ENCODE measurements at places on chromosomes 1 and 21.
A peak's percentile ranks its signal among the peaks of the same experiment; 100 is the strongest.

DNA sequence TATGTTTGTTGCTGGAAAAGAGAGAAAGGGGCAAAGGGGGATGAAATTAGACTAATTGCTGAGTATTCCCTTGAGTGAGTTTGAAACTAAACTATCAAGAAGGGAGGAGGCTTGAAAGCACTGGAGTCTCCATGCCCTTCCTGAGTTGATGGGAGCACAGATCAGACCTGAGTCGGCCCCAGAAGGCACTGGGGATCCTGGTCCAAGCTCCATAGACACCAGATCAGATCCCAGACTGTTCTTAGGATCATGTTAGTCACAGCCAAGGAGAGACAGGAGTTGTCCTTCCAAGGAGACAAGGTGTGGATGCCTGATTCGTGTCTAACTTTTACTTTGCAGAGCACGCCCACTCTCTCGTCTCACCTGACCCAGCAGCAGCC is 152.3 kb downstream of the NR5A2 start:
- H3K36me3 ChIP-seq, result no peaks in the 10 kb centered on the region
- no peak overlapping the region for H3K27ac ChIP-seq

DNA sequence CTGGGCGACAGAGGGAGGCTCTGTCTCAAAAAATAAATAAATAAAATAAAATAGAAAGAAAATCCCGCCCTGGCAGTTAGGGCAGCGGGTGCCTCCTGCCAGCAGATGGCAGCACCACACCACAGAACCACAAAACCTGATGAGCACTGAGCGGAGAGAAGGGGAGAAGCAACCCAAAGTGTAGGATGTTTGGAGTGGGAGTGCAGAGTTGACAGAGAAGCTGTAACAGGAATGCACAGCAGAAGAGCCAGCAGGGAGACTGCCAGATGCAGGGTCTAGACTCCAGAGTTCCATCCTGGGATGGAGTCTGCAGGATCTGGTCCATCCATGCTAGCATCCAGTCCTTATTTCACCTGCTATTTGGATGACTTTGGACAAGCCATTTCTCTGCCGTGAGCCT is 29.7 kb upstream of the KIRREL1 start:
- H3K4me3 ChIP-seq, result no peak overlapping the region
- peak overlapping the region; percentile 46 for H3K27ac ChIP-seq
- H3K36me3 ChIP-seq, result no peaks in the 10 kb centered on the region

GRCh38 chr1:215273838-215274516 is 191.4 kb downstream of the KCNK2 start:
- peak overlapping the region; percentile 45 for H3K27ac ChIP-seq

DNA sequence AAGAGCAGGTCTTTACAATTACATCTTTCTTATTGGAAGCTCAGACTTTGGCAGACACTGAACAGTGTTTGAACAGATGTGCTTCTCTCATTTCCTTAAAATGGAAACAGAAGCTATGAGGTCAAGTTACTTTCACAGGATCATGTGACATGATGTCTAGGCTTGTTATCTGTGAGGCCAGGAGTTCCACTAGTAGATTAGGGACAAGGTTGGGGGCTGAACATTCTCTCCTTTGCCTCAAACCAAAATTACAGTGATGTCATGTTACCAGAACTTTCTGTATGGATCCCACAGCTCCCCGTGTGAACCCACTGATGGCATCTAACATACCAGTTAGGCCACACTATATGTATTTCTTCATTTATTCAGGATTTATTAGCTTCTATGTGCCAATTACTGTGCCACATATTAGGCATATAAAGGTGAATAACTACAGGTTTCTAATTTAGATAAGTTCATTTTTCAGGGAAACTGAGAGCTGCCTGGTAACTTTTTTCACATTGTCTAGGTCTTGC is 6.0 kb downstream of the DYNLT5 start:
- H3K4me1 ChIP-seq, result peaks cover 12% of the 10 kb centered on the region
- no peak overlapping the region for H3K27ac ChIP-seq
- DNase-seq, result peak; percentile 17
- no peaks in the 10 kb centered on the region for H3K27me3 ChIP-seq

- no peak overlapping the region for H3K27ac ChIP-seq
- H3K4me1 ChIP-seq, result no peaks in the 10 kb centered on the region
- H3K36me3 ChIP-seq, result no peaks in the 10 kb centered on the region
- no peaks in the 10 kb centered on the region for H3K27me3 ChIP-seq
These were observed 4.7 kb downstream of the SHISA4 start for GRCh38 chr1:201893431-201893830.

GRCh38 chr1:62732331-62732730 is 44.1 kb upstream of the DOCK7 start:
- no peaks in the 10 kb centered on the region for H3K36me3 ChIP-seq
- no peaks in the 10 kb centered on the region for H3K27me3 ChIP-seq
- no peak overlapping the region for H3K27ac ChIP-seq
- H3K4me1 ChIP-seq, result peaks cover 6% of the 10 kb centered on the region

- H3K36me3 ChIP-seq, result no peaks in the 10 kb centered on the region
- no peak overlapping the region for H3K27ac ChIP-seq
- H3K4me1 ChIP-seq, result peaks cover 9% of the 10 kb centered on the region
- H3K27me3 ChIP-seq, result no peaks in the 10 kb centered on the region
- DNase-seq, result no peak
These were observed 93.5 kb downstream of the C1orf94 start for GRCh38 chr1:34270181-34270580.

GRCh38 chr1:58818075-58818474 is 34.2 kb upstream of the JUN start:
- no peaks in the 10 kb centered on the region for H3K36me3 ChIP-seq

GRCh38 chr1:172394811-172395210 is 25.7 kb upstream of the C1orf105 start:
- H3K27me3 ChIP-seq, result no peaks in the 10 kb centered on the region
- no peak overlapping the region for H3K27ac ChIP-seq
- DNase-seq, result no peak
- H3K4me1 ChIP-seq, result peaks cover 21% of the 10 kb centered on the region

DNA sequence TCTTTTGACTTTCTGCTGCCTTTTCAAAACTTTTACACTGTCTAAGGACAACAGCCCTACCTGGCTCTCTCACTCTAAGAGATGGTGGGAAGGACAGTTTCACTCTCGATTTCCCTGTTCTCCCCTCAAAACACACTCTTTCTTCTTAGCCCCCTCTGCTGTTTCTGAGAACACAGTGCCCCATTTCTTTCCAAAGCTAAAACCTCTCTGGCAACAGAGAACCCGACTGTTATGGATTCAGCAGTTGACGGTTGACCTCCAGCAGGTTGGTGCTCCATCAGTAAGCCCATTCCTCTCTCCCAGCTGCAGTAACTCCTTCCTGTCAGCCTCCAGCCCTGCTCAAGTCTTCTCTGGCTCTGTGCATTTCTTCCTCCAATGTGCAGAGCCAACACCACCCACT is 88.2 kb upstream of the ABCD3 start:
- no peaks in the 10 kb centered on the region for H3K27me3 ChIP-seq
- H3K4me1 ChIP-seq, result peaks cover 20% of the 10 kb centered on the region
- H3K4me3 ChIP-seq, result no peak overlapping the region
- H3K36me3 ChIP-seq, result no peaks in the 10 kb centered on the region
- DNase-seq, result peak; percentile 61
- H3K27ac ChIP-seq, result no peak overlapping the region

DNA sequence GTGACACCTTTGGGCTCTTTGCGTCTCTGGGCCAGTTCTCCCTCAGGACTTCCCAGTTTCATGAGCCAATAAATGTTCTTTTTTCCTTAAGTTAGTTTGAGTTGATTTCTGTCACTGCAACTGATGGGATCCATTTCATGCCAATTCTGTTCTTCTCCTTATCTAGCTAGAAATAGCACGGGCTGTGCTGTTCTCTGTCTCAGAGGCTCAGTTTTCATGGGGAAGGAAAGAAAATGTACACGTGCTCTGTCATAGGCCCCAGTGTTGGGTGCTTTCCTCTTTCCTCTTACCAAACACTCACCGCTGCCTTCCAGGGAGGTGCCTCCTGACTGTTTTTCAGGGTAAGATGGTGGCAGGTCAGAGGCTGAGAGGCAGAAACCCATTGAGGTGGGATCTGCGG is 43.2 kb upstream of the ACTL8 start:
- no peaks in the 10 kb centered on the region for H3K4me1 ChIP-seq
- no peaks in the 10 kb centered on the region for H3K27me3 ChIP-seq
- no peak overlapping the region for H3K4me3 ChIP-seq
